Spinal cord (tissue), 10 donors: ENCODE measurements at places on chromosomes 1 and 21. TPM values are rescaled to one million over a fixed set of nuclear protein-coding genes. Genes with fewer than 3 reads are reported as not detected.

DNA sequence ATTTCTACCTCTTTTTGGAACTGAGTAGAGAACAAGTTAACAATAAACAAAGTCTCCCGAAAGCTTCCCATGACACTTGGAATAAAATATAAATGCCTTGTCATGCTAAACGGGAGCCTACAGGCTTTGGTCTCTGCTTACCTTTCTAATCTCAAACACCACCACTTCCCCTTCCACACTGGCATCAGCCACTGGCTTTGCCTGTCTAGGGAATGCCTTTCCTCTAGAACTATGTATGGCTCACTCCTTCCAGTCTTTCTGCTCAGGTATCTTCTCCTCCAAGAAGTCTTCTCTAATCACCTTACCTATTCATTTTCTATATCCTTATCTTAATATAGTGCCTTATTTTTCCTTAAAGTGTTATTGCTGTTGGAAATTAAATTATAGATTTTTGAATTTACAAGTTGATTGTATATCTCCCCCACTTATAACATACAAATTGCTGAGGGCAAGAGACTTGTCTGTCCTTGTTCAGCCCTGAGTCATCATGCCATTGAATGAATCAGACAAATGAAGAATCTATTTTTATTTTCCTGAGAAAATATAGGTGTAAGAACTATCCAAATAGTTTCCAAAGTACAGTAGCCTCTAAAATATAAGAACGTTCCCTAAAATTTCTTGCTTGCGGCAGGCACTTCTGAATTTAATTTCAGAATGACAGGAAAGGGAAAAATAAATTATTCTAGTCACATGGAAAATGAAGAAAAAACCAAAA is 119.2 kb downstream of the TM2D1 start:
- DNase-seq = no peak

- no peak for DNase-seq
Observed at GRCh38 chr1:102550729-102551384, 554.1 kb upstream of the OLFM3 start.

DNA sequence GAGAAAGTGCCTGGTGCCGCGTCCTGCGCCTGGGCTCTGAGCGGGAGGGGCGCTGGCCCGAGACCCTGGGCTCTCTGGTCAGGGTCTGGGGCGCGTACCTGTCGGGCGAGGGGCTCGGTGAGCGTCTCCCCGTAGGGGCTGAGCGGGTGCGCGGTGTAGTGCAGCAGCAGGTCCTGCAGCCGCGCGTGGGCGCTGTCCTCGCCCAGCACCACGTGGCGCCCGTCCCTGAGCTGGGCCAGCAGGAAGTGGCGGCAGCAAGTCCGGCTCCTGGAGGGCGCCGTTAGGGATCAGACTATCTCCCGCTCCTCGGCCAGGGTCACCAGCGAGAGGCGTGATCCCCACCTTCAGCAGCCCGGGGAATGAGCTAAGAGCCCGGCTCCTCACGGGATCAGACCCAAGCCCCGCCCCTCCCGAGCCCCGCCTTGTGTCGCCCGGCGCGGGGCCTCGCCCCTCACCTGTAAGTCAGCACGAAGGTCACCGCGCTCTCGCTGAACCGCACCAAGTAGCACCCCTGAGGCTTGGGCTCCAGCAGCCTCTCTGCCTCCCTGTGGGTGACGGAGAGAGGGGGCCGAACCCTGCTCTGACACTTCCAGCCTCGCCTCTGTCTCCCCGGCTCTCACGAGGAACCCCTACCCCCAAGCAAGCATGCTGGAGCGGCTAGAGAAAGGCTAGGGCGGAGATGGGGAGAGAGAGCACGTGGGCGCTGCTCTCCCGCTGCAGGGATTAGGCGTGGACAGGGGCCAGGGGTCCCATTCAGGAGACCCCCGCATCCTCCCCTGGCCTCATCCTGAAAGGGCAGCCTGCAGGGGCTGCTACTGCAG is 2.7 kb downstream of the SH2D2A start:
- DNase-seq = no peak

Gene PRR9
- not detected for polyA plus RNA-seq

GRCh38 chr1:181033128-181033798 is 520 bp upstream of the MR1 start:
- DNase-seq = no peak
